ENCODE measurements at places on chromosomes 6 and 20.

DNA sequence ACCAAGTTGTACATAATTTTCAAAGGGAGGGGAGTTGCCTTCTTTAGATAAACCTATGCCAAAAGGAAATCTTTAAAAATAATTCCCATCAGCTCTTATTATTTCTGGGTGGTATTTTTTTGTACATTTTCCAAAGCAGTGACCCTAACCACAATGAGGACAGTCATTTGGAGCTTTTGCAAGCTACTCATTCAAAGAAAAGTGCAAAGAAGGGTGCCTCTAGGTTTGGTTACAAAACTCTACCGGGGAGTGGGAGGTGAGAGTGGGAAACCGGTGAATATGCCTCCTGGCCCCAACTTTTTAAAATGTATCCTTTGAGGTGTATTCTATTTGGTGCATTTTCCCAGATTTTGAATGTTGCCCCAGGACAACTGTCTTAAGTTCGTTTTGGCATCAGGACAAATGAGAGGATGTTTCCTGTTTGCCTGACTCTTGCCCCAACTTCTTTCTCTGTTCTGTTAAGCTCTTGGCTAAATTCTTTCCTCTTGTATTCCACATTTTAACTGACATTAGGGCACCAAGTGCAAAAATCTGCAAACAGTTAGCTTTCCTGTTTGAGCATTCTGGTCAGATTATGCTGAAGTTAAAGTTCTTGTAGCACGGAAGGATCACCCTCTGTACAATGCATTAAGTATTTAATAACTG lies 78.9 kb downstream of the SLX4IP start:
- no peak for DNase-seq

GRCh38 chr20:63172726-63173125 lies 43.2 kb downstream of the YTHDF1 start:
- DNase-seq: no peak

GRCh38 chr6:122995921-122996793 lies at the start of gene CLVS2:
Gene CLVS2, plus strand, starts transcription at chr6:122996235. Its CDS starts 1,543 bp downstream, at chr6:122997778.
- no peak for DNase-seq

- no peak for DNase-seq
Measured at GRCh38 chr6:68891419-68891818, 256.3 kb downstream of the ADGRB3 start.

DNA sequence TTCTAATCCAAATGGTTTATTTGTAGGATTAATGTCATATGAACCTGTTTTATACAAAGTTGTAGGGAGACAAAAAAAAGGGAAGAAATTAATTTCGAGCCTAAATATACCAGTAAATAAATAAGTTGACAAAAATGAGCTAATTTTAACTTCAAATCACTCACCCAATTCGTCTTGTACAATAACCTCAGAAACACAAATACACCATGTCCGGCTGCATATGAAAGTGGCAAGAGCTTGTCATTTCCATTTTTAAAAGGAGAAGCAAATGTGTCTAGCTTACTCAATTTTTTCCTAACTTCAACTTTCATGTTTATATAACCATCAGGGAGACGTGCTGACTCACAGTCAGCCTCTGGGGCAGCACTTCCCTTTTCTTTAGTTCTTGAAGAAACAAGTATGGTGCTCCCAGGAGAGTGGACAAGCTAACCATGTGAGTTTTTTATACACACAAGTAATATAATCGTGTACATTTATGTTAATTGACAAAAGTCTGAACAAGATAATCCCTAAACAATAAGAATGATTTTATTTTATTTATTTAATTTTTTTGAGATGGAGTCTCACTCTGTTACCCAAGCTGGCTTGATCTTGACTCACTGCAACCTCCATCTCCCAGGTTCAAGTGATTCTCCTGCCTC lies 55.5 kb upstream of the SGK1 start:
- peak; percentile 95 for DNase-seq

- DNase-seq: peak; percentile 71
Measured at GRCh38 chr6:10518557-10519407, 2.4 kb upstream of the GCNT2 start.

DNA sequence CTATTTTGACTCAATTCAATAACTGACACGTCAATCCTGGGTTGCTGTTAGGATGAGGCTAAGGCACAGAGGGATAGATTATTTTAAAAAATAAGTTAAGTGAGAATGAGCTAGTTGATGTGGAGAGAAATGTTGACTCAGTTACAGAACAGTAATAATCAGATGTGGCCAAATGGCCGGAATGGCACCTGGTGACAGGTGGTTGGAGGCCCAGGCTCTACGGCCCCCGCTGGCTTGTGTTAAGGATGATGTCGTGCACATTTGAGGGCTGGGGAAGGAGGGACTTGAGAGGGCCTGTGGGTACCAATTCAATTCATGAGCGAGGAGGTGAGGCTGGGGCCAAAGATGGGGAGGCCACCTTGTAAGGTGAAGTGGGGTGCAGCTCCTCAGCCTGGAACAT lies 31.7 kb downstream of the APCDD1L start:
- DNase-seq: no peak

DNA sequence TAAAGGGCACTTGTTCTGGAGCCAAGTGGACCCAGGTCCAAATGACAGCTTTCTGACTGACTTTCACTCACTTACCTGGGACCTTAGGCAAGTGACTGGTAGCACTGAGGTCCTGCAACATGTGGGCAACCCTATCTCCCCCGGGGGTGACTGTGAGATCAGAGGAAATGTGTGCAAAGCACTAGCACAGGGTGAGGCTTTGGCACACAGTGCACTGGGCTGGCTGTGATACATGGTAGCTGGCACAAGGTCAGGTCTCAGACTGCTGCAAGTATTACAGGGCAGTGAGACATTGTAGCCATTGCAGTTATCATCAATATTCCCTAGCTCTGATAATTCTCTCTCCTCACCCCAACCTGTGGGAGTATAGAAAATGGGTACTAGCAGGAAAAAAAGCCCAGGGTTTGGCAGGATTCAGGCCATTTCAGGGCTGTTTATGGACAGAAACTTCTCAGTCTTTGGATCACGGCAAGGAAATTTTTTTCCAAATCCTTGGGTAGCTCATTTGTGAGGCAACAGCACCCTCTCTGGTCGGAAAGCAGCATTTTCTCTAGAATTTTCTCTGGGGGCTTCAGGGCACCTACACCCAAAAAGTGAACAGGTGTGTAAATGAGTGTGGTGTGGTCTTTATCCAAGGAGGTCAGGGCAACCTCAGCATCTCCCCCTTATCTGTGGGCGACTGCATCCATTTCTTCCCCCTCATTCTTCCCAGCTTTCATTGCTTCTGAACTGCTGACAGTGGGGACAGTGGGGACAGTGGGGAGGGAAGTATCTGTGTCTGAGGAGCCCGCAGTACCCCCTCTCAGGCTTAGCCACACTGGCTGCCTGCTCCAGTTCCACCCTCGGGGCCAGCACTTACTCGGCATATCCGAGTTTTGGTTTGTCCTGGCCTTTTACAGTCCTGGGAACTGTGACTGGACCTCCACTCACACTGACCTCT lies 148.7 kb upstream of the PHACTR3 start:
- DNase-seq: no peak

- DNase-seq: no peak
Measured at GRCh38 chr20:63082308-63082938, 75.7 kb upstream of the BHLHE23 start.

GRCh38 chr6:128259029-128259724 lies 261.2 kb downstream of the PTPRK start:
- DNase-seq: no peak

DNA sequence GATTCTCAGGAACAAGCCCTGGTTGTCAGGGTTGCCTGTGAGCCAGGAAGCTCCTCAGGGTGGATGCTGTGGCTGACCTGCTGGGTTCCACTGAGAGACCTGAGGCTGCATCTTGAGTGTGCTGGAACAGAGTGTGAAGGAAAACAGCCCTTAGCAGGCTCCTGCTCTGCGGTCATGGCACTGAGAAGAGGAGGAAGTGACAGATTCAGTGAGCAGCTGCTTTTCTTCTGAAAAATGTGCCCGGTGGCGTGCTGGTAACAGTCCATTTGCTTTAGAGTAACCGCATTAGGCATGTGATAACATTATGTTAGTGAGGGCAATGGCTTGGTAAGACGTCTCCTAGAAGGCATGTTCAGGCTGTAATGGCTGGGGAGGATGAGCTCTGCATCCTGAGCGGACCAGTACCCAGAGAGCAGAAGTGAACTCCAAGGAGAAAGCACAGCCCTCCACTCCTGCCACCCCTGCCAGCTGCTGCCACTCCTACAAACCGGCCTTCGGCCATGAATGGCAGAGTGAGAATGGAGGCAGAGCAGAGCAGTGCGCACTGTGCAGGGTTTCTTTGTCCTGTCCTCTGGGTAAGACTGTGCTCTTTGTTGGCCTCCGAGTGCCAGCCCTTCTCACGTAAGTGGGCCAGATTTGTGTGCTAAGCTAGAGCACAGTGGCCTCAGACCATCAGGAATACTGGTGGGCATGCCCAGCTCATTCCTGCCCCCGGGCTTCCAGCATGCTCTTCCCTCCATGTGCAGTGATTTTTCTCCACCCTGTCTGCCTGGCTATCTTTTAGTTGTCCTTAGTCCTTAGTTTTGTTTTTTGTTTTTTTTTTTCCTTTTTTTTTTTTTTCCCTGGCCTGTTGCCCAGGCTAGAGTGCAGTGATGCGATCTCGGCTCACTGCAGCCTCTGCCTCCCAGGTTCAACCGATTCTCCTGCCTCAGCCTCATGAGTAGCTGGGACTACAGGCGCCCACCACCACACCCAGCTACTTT lies 98.1 kb upstream of the VSTM2L start:
- peak; percentile 20 for DNase-seq

DNA sequence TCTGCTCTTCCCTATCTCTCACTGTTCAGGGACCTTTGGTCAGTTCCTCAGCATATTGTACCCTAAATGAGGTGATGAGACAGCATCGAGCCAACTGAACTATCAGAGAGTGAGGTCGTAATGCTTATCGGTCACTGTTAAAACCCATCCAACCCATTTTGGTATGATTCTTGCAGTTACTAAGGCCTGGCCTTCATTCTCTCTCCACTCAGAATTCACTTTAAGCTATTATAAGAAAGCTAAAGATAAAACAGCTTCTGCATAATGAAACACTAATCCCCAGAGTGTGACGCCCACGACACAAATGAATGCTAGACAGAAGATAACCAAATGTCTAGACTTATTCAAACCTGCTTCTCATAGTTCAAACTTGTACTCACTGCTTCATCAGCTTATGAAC lies 175.8 kb downstream of the GMPR start:
- no peak for DNase-seq

GRCh38 chr6:31081872-31082271 lies 30.5 kb downstream of the C6orf15 start:
- DNase-seq: no peak

DNA sequence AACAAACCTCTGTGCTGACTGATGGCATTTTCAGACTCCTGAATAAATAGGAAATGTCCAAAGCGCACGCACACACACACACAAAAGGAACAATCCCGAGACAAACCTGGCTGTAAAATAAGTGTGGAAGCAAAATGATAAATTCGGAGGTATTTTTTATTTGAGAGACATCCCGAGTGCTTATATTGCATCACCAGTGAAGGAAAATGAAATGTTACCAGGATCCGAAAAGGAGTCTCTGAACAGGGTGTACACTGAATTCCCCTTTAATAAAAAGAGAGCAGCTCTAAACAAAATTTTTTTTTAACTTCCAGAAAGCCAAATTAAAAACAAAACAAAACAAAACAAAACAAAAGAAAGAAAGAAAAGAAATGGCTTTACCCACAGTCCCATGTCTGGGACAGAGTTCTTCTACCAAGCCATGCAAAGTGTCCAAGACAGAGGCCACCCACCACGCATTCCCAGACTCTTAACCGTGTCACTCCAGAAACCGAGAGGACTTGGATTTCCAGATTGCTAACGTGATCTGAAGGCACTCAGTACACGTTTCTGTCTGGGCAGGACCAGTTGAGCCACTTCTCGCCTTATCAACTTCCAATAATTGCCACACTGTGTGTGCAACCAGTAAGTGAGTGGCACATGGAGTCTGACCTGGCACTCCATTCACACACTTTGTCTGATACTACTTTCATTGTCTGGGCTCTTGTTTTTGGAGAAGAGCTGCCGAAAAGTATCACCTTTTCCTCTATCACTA lies 817 bp downstream of the ME1 start:
- peak; percentile 7 for DNase-seq

GRCh38 chr20:539848-540247 lies 3.7 kb downstream of the CSNK2A1 start:
- no peak for DNase-seq

GRCh38 chr20:618980-619379 lies 8.9 kb upstream of the TCF15 start:
- DNase-seq: no peak

DNA sequence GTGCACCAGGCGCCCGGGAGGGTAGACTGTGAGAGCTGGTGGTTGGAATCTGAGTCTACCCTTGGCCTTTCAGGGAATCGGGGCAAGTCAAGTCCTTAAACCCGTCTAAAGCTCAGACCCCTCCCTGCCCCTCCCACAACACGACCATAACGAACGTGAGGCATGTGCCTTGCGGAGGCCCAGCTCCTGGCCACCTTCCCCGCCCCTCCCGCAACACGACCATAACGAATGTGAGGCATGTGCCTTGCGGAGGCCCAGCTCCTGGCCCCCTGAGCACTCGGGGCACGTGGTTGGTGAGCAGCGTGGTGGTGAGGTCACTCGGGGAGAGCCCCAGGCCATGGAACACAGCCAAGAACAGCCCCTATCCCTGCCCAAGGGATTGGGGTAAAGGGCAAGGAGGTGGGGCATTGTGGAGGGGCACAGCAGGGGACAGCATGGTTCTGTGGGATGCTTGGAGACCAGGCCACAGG lies 132.2 kb downstream of the TAF4 start:
- DNase-seq: no peak

DNA sequence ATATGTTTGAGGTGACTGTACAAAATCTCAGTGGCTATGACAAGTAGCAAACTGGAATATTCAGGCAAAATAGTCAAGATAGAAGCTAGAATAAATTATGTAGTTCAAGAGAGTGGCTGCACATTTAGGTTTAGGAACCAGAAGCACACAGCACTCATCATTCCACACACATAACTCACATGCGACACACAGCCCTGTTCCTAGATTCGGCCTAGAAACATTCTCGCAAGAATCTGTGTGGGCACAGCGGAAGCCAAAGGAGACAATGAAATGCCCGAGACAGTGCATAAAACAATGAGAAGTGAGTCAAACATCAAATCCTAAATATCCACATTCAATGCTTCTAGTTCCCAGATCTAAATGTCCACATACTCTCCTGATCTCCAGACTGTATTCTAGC lies 9.5 kb upstream of the SUPT3H start:
- DNase-seq: no peak

DNA sequence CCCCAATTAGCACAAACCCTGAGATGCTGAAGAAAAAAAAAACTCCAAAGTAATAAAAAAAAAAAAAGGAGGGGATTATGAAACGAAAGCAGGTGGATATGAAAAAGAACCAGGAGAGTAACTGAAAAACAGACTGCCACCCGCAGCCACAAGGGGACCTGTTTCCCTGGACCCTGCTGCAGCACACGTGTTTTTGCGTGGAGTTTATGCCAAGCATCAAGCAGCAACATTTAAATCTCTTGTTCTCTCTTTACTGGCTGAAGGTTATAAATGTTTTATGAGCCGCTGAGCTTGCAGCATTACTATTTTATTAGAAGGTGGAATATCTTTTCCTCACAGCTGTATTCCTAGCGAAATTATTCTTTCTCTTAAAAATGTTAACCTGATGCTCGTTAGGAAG lies 131.6 kb upstream of the OLIG3 start:
- DNase-seq: no peak

GRCh38 chr6:107217248-107217647 lies 101.9 kb upstream of the BEND3 start:
- DNase-seq: no peak
